ENCODE measurements at places on chromosomes 3 and 15.

- peak; percentile 19 for DNase-seq
These were observed 192.1 kb upstream of the EOMES start for GRCh38 chr3:27914199-27914598.

- DNase-seq, result no peak
These were observed 30.1 kb upstream of the ADAMTS7 start for GRCh38 chr15:78841376-78841706.

- DNase-seq, result no peak
These were observed 171.2 kb downstream of the KLF13 start for GRCh38 chr15:31497838-31498237.

- no peak for DNase-seq
These were observed 19.9 kb downstream of the INO80 start for GRCh38 chr15:41096178-41096577.

GRCh38 chr3:52696830-52697631 is 8.6 kb downstream of the GLT8D1 start:
- no peak for DNase-seq

DNA sequence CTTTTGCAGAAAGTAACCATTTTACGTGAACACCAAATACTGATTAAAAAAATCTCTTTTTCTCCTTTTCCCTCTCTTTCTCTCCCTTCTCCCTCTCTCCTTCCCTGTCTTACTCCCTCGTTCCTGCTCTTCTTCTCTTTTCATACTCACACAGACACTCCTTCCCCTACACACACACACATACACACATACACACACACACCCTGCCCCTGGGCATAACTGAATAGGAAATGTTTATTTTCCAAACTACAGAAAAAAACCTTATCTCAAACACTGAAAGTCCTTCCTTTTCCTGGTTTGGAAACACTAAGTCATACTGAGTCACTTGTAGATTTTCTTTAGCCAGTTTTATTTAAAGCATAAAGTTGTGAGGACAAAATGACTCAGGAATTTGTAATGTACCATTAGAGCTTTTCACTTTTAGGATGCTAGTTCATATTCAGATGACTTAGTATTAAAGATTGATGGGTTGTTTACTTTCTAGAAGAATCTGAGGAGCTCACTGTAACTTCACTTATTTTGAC is 62.4 kb downstream of the MBNL1 start:
- no peak for DNase-seq

Measured in KBM-7 (cell line).